ENCODE measurements at places on chromosomes 6 and 20.
A peak's percentile ranks its signal among the peaks of the same experiment; 100 is the strongest.

- DNase-seq: no peak
These were observed 48.9 kb downstream of the HIVEP1 start for GRCh38 chr6:12060780-12061609.

- no peak for DNase-seq
These were observed 54.7 kb downstream of the GFOD1 start for GRCh38 chr6:13432526-13433184.

- DNase-seq: no peak
These were observed 99.9 kb downstream of the CAP2 start for GRCh38 chr6:17493286-17493685.

- no peak for DNase-seq
These were observed 35.9 kb upstream of the MYLIP start for GRCh38 chr6:16092990-16093389.

DNA sequence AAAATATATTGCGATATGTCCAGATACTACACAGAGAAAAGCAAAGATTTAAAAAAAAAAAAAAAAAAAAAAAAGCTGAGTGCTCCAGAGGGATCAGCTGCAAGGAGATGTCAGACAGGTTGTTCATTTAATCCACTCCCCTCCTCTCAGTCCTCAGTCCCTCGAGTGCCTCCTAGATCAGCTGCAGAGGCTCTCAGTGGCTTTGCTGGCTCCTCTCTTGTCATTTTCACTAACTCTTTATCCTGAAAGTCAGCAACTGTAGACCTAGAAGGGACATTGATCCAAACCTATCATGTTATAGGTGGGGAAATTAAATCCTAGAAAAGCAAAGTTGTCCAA lies 61.6 kb downstream of the KIAA0319 start:
- no peak for DNase-seq

GRCh38 chr6:138036111-138036510 lies 71.1 kb downstream of the PERP start:
- no peak for DNase-seq

DNA sequence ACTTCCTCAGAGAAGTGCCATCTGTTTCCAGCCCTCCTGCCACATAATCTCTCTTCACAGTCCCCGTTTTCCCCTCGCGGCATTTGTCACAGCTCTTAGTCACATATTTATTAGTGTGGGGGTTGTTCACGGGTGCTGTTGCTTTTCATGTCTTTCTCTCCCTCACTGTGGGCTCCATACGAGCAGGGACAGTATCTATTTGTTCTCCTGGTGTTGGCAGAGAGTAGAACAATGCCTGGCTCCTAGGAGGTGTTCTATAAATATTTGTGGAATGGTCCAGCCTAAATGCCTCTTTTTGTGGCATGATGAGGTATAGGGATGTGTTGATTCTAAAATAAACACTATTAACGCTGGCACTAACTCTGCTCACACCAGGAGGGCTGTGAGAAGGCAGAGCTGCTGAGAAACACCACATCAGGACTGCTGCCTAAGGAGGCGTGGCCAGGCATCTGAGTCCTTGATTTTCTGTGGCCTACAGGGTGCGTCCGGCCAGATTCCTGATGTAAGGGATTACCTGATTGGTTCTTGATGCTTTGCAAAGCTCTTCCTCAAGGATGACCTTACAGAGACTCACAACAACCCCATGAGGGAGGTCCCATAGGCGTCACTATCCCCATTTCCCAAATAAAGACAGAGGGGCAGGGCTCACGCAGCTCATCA lies 219.8 kb upstream of the ARID1B start:
- DNase-seq: peak; percentile 77

GRCh38 chr6:1904466-1904799 lies 294.7 kb downstream of the FOXC1 start:
- no peak for DNase-seq

DNA sequence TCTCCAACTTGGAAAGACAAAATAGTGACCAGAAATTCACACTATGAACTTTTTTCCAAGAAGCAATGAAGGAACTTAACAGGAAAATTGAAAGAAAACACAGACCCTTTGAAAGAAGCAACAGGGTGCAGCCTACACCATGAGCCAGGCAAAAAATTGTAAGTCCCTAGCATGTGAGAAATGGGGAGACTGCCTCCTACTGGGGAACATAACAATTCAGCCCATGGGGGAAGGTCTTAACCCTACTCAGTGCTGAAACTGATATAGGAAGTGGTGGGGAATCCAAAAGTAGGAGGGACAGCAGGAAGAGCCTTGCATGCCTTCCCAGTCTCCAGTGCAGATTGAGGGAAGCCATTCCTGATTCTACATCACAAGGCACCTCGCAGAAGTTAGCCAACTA lies 235.1 kb upstream of the UFL1 start:
- DNase-seq: no peak

Measured in NCI-H2107 (cell line).